ENCODE measurements at places on chromosomes 11 and 22. TPM values are rescaled to one million over a fixed set of nuclear protein-coding genes. Genes with fewer than 3 reads are reported as not detected.

DNA sequence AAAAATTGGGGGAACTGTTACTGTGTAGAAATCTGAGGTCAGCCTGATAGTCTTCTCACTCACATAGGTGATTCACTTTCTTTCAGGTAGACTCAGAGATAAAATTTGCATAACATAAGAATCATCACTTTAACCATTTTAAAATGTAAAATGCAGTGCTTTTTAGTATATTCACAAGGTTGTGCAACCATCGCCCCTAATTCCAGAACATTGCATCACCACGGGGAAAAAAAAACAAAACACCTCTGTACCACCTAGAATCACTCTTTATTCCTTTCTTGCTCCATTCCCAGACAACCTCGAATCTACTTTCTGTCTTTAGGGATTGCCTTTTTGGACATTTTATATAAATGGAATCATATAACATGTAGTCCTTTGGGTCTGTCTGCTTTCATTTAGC lies 20.9 kb downstream of the CHEK1 start:
- no peak overlapping the region for H3K27ac ChIP-seq
- peaks cover 18% of the 10 kb centered on the region for H3K36me3 ChIP-seq

GRCh38 chr22:43314611-43315010 lies 28.6 kb downstream of the SCUBE1 start:
- H3K4me1 ChIP-seq = no peaks in the 10 kb centered on the region
- H3K36me3 ChIP-seq = no peaks in the 10 kb centered on the region
- no peak for DNase-seq
- H3K27me3 ChIP-seq = peaks cover 7% of the 10 kb centered on the region
- H3K4me3 ChIP-seq = no peak overlapping the region

GRCh38 chr22:31630331-31631329 lies 31.4 kb downstream of the PISD start:
- no peaks in the 10 kb centered on the region for H3K27me3 ChIP-seq
- H3K4me3 ChIP-seq = peak overlapping the region; percentile 78
- peaks cover 65% of the 10 kb centered on the region for H3K4me1 ChIP-seq
- peaks cover 5% of the 10 kb centered on the region for H3K36me3 ChIP-seq
- H3K27ac ChIP-seq = peak overlapping the region; percentile 88
- peak; percentile 87 for DNase-seq

- peaks cover 4% of the 10 kb centered on the region for H3K36me3 ChIP-seq
- peaks cover 22% of the 10 kb centered on the region for H3K4me1 ChIP-seq
- H3K27ac ChIP-seq = peak overlapping the region; percentile 39
- H3K27me3 ChIP-seq = no peaks in the 10 kb centered on the region
- peak overlapping the region; percentile 65 for H3K4me3 ChIP-seq
- DNase-seq = no peak
Measured at GRCh38 chr11:62024936-62025486, 57.6 kb upstream of the FTH1 start.

DNA sequence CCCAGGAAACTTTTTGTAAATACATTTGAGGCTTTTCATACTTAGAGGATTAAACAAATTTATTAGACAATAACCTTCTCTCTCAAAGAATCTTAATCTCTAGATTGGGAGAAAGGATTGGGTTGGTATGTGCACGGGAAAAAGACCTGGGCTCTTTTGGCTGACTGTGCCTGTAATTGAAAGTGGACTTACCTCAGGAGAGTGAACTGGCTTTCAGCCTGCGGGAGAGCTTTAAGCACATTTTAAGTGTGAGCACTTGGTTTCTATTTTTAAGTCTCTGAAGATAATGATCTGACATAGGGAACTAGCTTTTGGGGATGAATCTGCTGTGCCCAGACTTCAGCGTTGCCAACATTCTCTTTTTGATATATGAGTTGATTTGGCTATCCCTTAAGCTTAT lies 35.8 kb downstream of the UVRAG start:
- no peak for DNase-seq
- no peaks in the 10 kb centered on the region for H3K27me3 ChIP-seq
- H3K4me3 ChIP-seq = no peak overlapping the region
- no peaks in the 10 kb centered on the region for H3K4me1 ChIP-seq

- no peak within 1 kb of the TSS for H3K27ac ChIP-seq
- H3K27me3 ChIP-seq = peaks cover 13% of the 10 kb centered on the region
- no peak within 1 kb of the TSS for H3K4me3 ChIP-seq
- H3K4me1 ChIP-seq = peaks cover 8% of the 10 kb centered on the region
- no peak for DNase-seq
Measured at GRCh38 chr22:41969110-41969646, at the start of gene SEPTIN3. SEPTIN3 (plus strand) TSS chr22:41969443; CDS start chr22:41971493, 2,050 bp downstream.

DNA sequence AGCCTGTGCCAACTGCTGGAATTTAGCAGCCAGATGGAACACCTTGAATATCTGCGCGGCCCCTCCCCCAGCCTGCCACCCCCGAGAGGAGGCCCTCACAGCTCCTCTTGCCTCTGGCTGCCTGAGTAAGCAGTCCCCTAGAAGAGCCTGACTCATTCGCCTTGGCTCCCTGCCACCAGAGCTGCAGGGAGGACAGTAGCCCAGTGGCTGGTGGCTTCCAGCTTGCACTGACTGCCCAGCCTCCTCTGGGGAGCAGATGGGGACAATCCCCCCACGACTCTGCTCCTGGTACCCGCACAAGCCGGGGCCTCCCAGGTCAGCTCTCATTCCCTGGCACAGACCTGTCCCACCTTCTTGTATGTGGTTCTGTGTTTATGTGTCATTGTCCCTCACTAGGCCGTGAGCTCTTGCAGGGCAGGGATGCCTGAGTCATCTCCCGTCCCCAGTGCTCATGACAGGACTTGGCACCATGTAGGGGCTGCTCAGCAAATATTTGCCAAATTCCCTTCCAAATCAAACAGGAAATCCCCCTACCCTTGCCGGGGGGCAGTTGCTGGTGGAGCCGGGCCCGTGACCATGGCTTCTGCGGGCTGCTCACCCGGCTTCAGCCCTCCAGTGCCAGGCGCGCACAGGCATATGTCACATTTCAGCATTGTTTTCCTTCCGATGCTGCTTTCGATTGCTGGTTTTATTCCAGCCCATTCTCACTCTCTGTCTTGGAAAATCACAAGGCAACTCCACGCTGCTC lies 43.6 kb downstream of the CACNG2 start:
- H3K36me3 ChIP-seq = no peaks in the 10 kb centered on the region
- peak; percentile 67 for DNase-seq
- no peak overlapping the region for H3K4me3 ChIP-seq
- no peak overlapping the region for H3K27ac ChIP-seq
- H3K4me1 ChIP-seq = no peaks in the 10 kb centered on the region
- H3K27me3 ChIP-seq = peaks cover 47% of the 10 kb centered on the region

DNA sequence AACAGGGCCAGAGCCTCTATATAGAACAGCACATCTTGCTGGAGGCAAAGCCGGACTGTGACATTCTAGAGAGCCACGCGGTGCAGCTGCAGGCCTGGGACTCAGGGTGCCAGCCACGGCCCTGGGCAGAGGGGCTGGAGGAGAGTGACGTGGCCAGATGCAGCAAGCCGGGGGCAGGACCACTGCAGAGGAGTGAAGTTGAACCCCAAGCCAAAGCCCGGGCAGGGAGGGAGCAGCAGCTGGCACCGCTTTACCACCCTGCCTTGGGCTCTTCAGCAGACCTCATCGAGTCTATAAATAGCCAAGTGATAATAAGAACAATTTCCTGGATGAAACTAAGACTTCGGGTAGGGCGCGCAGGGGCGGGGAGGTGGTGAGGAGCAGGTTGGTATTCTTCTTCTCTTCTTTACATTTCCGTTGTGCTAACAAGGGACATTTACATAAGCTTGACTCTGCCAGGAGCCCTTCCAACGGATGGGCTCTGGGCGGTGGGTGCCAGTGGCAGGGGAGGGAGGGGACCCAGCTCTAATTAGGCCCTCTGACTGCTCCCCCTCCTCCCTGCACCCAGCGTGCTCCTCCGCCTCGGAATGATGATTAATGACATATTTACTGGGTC lies 110.2 kb downstream of the ST3GAL4 start:
- no peak overlapping the region for H3K4me3 ChIP-seq
- DNase-seq = no peak
- H3K27ac ChIP-seq = no peak overlapping the region
- peaks cover 13% of the 10 kb centered on the region for H3K4me1 ChIP-seq
- H3K27me3 ChIP-seq = peaks cover 6% of the 10 kb centered on the region

DNA sequence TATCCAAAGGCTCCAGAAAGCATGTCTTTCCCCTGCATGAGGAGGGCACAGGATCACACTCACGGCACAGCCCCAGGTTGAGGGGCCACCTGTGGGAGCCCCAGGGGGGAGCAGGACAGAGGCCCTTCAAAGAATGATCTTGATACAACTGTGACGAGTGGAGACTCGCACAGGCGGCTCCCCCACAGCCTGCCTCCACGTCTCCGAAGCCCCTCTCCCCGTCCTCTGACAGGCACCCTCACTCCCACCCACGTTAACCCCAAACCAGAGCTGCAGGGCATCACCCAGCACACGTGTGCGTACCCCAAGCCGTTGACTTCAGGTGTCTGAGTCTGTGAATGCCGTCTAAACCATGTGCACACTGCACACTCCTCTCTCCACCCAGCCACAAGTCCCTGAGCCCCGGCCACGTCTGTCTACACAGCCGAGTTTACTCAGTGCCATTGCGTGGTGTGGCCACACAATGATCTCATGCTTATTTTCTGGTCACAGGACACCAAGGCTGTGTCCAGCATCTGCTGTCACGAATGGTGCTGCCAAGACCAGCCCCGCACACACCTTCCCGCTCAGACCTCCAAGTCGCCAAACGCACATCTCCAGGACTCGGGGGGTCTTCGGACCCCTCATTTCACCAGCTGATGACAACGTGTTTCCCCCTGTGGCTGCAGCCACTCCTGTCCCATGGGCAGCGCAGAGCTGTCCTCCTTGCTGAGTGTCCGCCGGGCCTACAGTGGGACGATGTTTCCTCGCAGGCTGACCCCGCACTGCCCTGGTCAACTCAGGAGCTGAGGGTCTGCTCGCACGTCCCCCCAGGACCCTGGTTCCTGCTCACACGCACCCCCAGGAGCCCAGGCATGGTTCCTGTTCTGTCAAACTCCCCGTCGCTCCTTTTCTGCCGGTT lies 251.2 kb downstream of the BRD1 start:
- DNase-seq = no peak
- peaks cover 8% of the 10 kb centered on the region for H3K4me1 ChIP-seq
- no peak overlapping the region for H3K4me3 ChIP-seq
- no peaks in the 10 kb centered on the region for H3K36me3 ChIP-seq
- H3K27me3 ChIP-seq = no peaks in the 10 kb centered on the region
- H3K27ac ChIP-seq = no peak overlapping the region

DNA sequence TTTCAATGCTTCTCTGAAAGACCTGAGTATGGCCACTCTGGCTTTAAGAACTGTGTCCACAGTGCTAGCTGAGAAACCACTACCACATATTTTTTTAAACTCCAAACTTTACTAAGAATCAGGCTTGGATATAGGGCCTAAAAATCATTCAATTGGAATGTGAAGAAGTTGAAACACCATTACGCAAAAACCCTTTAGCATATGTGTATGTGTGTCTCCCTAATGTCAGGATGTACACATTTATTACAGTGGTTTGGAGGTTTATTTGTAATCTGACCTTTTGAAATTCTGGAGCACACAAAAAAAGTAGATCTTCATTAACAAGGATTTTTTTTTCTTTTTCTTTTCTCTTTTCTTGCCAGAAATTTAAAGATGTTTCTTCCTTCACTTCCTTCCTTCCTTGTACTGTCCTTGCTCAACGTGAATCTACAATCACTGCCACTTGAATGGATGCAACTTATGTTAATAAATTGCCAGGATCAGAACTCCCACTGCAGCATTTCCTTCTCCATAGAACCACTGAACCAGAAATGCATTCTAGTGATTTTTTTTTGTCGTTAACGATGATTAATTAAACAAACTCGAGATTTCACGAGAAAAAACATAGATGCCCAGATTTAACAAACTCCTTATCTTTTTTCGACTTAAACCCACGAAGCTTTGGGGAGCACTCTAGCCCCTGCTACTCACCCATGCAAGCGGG lies 3.1 kb upstream of the ADM start:
- peaks cover 88% of the 10 kb centered on the region for H3K27me3 ChIP-seq
- peaks cover 4% of the 10 kb centered on the region for H3K36me3 ChIP-seq
- H3K27ac ChIP-seq = no peak overlapping the region
- peaks cover 57% of the 10 kb centered on the region for H3K4me1 ChIP-seq
- H3K4me3 ChIP-seq = peak overlapping the region; percentile 93

- H3K36me3 ChIP-seq = no peaks in the 10 kb centered on the region
- H3K27ac ChIP-seq = no peak overlapping the region
- no peaks in the 10 kb centered on the region for H3K4me1 ChIP-seq
Measured at GRCh38 chr11:704228-704674, 1.8 kb upstream of the EPS8L2 start.

DNA sequence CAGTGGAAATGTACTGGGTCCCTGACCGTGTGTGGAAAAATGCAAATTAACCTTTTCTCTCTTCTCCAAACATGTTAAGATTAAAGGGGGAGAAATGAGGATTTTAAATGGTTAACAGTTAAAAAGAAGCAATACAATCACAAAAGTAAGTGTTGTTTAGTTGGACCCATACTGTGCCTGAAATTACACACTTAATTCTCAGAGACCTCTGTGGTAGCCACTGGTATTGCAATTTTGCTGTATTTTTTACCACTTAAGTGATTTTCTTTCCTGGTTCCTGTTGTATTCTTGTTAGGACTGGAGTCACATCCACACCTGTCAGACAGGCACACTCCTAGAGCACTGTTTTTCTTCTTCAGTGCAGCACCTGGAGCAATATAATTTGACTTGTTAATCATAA lies 179.6 kb upstream of the PDGFD start:
- H3K27me3 ChIP-seq = no peaks in the 10 kb centered on the region
- no peaks in the 10 kb centered on the region for H3K36me3 ChIP-seq
- H3K27ac ChIP-seq = no peak overlapping the region

GRCh38 chr11:32820497-32820896 lies 9.2 kb upstream of the PRRG4 start:
- H3K36me3 ChIP-seq = no peaks in the 10 kb centered on the region
- H3K4me1 ChIP-seq = peaks cover 29% of the 10 kb centered on the region
- H3K27ac ChIP-seq = no peak overlapping the region
- H3K27me3 ChIP-seq = peaks cover 6% of the 10 kb centered on the region
- no peak overlapping the region for H3K4me3 ChIP-seq
- no peak for DNase-seq

DNA sequence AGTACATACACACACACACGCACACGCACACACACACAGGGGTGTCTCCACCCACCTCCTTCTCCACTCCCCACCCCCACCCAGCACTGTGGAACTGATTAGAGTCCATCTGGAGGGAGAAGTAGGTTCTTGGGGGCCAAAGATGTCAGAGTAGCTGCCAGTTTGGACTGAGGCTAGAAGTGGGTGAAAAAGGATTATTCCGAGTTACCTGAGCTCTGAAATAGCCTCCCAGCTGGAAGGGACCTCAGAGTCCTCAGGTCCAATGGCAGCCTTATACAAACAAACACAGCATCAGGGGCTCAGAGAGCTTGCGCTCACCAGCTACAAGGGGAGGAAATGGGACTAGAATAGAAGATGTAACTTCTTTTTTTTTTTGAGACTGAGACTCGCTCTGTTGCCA lies 20.8 kb downstream of the IL10RA start:
- peaks cover 98% of the 10 kb centered on the region for H3K4me1 ChIP-seq
- peak overlapping the region; percentile 50 for H3K4me3 ChIP-seq
- H3K36me3 ChIP-seq = peaks cover 10% of the 10 kb centered on the region
- peak overlapping the region; percentile 32 for H3K27ac ChIP-seq

- H3K27me3 ChIP-seq = no peaks in the 10 kb centered on the region
- H3K36me3 ChIP-seq = peaks cover 21% of the 10 kb centered on the region
- H3K4me3 ChIP-seq = peak overlapping the region; percentile 58
Measured at GRCh38 chr11:61059260-61059752, 43.0 kb upstream of the CD5 start.

Gene SMTNL1
- total RNA-seq = not detected

Gene FZD4
- 0.31 TPM for total RNA-seq

Gene CAVIN3
- 12.0 TPM for total RNA-seq

Gene RIMBP3B
- 0.12 TPM for total RNA-seq

Gene LYVE1
- not detected for total RNA-seq

Gene OR8K5
- not detected for total RNA-seq
